GM12878 (cell line): ENCODE measurements at places on chromosomes 5 and 9. TPM values are rescaled to one million over a fixed set of nuclear protein-coding genes. Genes with fewer than 3 reads are reported as not detected.
A peak's percentile ranks its signal among the peaks of the same experiment; 100 is the strongest.

Gene SEMA6A
- 1.9 and 2.1 TPM in 2 replicates for total RNA-seq

DNA sequence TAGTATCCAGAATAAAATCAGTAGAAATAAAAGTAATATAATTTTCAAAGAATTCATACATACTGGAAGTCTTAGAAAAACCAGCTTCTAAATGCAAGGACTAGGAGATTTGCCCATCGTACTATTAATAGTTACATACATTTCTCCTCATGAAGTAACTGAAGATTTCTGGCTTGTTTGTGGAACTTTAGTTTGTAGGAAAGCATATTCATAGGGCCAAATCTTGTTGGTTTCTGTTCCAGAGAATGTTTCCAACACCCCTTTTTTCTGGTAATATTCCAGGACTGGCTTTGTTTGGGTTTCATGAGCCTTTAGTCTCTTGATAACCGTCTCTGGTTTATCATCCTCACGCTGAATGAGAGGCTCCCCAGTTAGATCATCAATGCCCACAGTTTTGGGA, 66.3 kb upstream of the TJP2 start:
- no peaks in the 10 kb centered on the region for H3K4me1 ChIP-seq
- no peak overlapping the region for H3K4me3 ChIP-seq
- no peak for DNase-seq

GRCh38 chr5:83179966-83180365, 102.6 kb downstream of the XRCC4 start:
- no peak for DNase-seq
- no peaks in the 10 kb centered on the region for H3K4me1 ChIP-seq
- H3K4me3 ChIP-seq, result no peak overlapping the region
- no peaks in the 10 kb centered on the region for H3K36me3 ChIP-seq

- DNase-seq, result no peak
- no peaks in the 10 kb centered on the region for H3K4me1 ChIP-seq
- H3K27ac ChIP-seq, result no peak overlapping the region
- H3K36me3 ChIP-seq, result no peaks in the 10 kb centered on the region
These were observed 10.3 kb upstream of the ABL1 start for GRCh38 chr9:130824643-130825350.

Gene ZNF462
- 1.7 and 3.2 TPM in 2 replicates for total RNA-seq

GRCh38 chr5:140049205-140049604, 6.1 kb upstream of the NRG2 start:
- no peak overlapping the region for H3K4me3 ChIP-seq
- no peaks in the 10 kb centered on the region for H3K36me3 ChIP-seq
- H3K4me1 ChIP-seq, result peaks cover 22% of the 10 kb centered on the region

Gene SKIC3
- 57.0 and 65.3 TPM in 2 replicates for total RNA-seq

DNA sequence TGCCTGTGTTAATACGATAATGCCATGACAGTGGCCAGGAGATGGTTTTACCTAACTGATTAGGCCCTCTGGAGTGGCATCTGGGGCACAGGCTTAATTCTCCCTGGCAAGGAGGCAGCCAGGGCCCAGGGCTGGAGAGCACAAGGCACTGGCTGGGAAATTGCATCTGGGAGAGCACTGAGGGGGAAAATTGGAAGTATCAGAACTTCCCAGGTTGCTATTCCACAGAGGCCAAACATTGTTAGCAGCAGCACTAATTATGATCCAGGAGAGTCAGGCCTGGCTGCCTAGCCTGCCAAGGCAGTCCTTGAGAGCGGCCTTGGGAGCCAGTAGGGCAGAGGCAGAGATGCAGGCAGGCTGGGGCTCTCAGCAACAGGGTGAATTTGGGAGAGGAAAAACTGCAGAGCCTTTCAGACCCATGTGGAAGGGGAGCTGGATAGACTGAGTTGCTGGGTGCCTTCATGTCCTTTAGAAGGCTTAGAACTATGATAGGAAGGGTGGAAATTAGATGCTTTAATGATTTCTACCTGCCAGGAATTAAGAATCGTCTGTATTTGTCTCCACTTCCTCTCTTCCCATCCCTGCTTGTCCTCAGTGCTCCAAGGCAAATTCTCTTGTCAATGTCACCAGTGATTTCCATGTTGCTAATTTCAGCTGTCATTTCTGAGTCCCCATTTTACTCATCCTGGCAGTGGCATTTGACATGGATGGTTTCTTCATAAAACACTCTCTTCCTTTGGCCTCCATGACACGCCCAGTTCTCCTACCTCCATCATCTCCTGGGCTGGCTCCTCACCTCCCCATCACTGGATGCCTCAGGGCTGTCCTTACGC, 56.1 kb upstream of the HSPA9 start:
- H3K27ac ChIP-seq, result no peak overlapping the region
- no peaks in the 10 kb centered on the region for H3K27me3 ChIP-seq
- no peak for DNase-seq
- no peaks in the 10 kb centered on the region for H3K36me3 ChIP-seq
- H3K4me3 ChIP-seq, result no peak overlapping the region
- no peaks in the 10 kb centered on the region for H3K4me1 ChIP-seq

DNA sequence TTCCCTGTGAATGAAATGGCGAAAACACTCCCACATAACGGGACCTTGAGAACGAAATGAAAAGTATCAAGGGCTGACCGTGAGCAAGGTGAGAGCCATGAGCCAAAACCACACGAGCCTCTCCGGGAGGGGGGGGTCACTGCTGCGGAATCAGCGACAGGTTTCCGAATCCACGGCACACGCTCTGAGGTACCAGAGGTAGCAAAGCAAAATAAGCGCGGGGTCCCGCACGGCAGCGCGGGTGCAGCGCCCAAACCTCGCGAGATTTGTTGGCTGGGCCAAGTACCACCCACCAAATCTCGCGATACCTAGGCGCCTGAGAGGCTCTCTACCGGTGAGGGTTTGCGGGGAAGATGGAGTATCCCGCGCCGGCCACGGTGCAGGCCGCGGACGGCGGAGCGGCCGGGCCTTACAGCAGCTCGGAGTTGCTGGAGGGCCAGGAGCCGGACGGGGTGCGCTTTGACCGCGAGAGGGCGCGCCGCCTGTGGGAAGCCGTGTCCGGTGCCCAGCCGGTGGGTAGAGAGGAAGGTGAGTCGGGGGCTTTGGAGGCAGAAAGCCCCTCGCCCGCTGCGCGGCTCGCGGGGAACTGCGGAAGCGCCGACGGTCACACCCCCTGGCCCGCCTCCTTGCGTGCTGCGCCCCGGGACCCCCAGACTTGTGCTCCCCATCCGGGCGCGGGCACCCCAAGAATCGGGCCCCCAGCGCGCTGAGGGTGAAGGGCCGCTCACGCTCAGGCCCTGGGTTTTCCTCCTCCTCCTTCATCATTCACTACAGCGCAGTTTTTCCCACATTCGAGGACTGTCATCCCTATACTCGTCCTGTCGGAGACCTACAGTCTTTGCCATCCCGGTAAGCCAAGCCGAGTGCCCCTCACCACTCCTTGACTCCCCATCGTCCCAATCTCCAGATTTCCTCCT, at the start of gene ZNF346:
Gene ZNF346, plus strand, starts transcription at position 311 of the 917 bp plus-strand sequence. Its CDS starts 43 bp downstream, at position 354.
- no peaks in the 10 kb centered on the region for H3K36me3 ChIP-seq
- no peaks in the 10 kb centered on the region for H3K27me3 ChIP-seq
- peak within 1 kb of the TSS; percentile 80 for H3K27ac ChIP-seq

DNA sequence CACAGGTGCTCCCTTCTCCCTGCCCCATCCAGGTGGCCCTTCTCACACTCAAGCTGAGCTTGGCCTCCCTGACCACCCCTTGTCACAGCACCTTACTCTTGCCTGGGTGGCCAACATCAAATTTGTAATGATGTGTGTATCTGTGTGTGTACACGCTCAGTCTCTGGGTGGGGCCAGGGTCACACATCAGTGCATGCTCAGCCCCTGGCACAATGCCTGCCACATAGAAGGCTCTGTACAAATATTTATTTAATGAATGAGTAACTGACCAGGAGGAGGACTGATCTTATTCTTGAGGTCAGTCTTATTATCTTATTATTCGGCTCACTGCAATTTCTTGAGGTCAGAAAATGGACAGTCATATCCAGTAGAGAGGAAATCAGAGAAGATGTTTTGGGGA, 41.3 kb upstream of the HAND1 start:
- no peaks in the 10 kb centered on the region for H3K27me3 ChIP-seq
- H3K36me3 ChIP-seq, result no peaks in the 10 kb centered on the region
- H3K4me1 ChIP-seq, result peaks cover 17% of the 10 kb centered on the region
- no peak overlapping the region for H3K27ac ChIP-seq

Gene TNFSF8
- 0.11 and 0.15 TPM in 2 replicates for total RNA-seq

Gene EPB41L4B
- 0.16 and 0.28 TPM in 2 replicates for total RNA-seq

DNA sequence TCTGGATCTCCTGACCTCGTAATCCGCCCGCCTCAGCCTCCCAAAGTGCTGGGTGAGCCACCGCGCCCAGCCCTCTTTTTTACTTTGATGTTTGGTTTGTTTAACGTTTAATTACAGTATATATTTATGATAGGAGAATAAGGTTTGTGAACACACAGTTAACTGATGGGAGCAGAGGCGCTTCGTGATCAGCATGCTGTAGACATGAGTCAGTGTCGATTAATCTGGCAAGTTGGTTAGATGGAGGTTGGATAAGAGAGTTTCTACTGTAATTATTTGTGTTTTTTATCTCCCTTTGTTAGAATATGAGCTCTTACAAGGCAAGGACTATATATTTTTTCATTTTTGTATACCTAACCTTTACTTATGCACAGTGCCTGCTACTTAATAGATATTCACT, 14.3 kb downstream of the ATG10 start:
- H3K27ac ChIP-seq, result no peak overlapping the region
- H3K4me1 ChIP-seq, result no peaks in the 10 kb centered on the region
- H3K27me3 ChIP-seq, result no peaks in the 10 kb centered on the region
- no peak for DNase-seq

DNA sequence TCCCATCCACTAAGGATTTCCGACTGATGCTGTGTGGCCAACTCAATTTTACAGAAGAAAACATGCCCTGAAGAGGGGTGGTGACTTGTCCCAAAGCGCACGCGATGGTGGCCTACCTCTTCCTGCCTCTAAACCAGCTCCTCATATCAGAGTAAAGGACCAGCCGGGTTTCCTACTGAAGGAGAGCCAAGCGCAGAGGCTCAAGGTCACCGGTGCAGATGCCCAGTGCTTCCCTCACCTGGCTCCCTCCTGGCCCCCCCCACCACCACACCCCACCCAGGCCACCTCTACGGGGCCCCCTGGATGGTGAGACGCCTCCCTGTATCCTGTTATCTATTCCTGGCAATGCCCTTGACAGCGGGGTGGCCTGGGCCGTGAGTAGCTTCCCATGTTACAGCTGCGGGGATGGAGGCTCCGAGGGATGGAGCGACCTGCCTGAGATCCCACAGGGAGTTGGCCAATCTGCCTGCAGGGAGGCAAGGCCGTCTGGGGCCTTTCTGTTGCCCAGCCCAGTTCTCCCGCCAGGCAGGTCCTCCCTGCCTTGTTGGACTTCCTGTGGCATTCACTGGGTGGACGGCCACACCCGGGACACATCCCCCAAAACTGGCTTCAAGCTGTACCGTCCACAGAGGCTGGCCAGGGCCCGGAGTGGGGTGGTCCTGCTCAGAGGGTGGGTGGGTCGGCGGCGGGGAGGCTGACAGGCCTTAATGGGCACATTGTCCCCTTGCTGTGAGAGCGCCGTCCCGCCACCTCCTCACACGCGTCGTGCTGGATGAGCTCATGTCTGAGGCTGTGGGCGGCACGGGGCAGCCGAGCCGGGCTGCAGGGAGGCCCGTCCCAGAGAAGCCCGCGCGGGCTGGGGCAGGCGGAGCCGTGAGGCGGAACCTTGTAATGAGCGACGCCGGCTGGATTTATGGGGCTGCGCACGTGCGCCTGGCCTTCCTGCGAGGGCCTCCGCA, 72.5 kb downstream of the MACROH2A1 start:
- no peak for DNase-seq
- H3K27me3 ChIP-seq, result no peaks in the 10 kb centered on the region
- no peak overlapping the region for H3K27ac ChIP-seq
- no peak overlapping the region for H3K4me3 ChIP-seq
- H3K36me3 ChIP-seq, result peaks cover under 1% of the 10 kb centered on the region

DNA sequence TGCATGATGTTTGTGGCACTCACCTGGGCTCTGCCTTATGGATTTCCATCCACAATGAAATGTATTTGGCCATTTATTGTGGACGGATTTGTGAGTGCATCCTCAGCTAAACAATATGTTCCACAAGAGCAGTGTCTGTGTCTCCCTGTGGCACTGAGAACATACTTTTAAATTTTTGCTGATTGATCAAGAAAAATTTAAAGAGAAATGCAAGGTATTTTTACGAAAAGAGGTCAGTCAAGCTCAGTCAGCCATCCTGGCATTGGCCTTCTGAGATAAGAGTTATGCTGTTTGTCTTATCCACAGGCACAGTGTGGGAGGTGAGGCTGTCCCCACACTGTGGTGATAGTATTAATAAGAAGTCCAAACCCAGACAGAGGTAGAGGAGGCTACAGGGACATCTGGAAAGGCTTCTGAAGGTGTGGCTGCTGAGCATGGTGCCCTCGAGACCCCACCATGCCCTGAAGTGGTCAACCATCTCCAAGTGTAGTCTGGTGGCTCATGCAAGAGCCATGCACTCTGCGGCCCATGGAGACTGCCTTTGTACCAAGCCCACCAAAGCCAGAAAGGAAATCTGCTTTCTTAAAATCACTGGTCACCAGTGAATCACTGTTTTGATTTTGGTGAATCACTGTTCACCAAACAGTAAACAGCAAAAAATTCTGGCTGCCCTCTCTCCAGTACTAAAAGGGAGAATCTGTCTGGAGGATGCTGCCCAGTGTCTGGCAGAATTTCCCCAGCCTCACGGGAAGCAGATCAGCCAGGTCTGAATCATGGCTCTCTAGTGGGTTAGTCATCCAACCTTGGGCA, 28.8 kb downstream of the SPOCK1 start:
- no peak for DNase-seq
- H3K27ac ChIP-seq, result no peak overlapping the region
- H3K4me1 ChIP-seq, result no peaks in the 10 kb centered on the region
- H3K4me3 ChIP-seq, result no peak overlapping the region
- H3K27me3 ChIP-seq, result no peaks in the 10 kb centered on the region

DNA sequence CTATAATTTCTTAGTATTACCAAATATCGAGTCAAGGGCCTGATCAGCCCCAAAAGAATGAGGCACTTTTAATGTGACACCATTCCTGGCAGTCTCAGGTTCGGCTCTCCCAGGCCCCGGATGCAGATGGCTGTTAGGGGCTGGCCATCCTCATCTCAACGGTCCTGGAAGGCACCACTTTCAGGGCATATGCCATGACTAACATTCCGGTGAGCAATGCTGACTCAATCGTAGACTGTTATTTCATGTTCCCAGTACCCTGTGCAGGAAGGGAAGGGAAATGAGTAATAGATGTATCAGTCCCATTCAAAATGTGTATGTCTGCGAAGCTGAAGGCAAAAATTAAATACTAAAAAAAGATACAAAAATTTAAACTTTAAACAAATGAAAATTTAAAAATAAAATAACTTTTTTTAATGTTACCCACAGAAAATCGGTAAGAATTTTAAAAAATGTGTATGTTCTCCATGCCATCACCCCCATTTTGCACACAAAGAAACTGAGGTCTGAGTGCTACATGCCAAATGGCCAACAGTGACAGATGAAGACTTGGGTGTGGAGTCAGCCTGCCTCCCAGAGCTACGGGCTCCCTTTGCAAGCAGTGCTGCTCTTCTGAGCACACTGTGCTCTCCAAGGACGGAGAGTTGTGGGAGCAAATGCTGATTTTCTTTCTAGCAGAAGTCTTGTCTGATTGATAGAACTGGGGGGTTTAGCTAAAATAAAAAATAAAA, 79.0 kb downstream of the GLDC start:
- H3K4me3 ChIP-seq, result no peak overlapping the region
- no peak for DNase-seq
- no peaks in the 10 kb centered on the region for H3K27me3 ChIP-seq
